ENCODE measurements at places on chromosomes 1 and 21. TPM values are rescaled to one million over a fixed set of nuclear protein-coding genes. Genes with fewer than 3 reads are reported as not detected.

DNA sequence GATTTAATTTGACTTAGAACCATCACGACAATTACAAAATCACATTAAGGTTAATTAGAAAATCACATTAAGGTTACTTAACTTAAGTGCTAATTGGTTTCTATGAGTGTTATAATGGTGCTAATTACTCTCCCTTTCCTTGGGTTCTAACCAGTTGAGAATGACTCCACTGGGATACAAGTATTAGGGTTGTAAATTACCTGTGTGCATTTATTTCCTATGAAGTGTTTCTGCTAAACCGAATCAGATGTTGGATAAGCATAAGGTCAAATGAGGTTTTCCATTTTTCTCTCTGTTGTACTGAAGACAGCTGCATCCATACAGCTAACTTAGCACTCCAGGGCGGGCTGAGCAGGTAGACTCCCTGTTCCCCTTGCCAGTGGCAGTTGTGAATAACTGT is 610.3 kb upstream of the TMPRSS15 start:
- H3K4me1 ChIP-seq: no peaks in the 10 kb centered on the region
- no peaks in the 10 kb centered on the region for H3K36me3 ChIP-seq
- no peak for DNase-seq
- H3K27me3 ChIP-seq: no peaks in the 10 kb centered on the region

DNA sequence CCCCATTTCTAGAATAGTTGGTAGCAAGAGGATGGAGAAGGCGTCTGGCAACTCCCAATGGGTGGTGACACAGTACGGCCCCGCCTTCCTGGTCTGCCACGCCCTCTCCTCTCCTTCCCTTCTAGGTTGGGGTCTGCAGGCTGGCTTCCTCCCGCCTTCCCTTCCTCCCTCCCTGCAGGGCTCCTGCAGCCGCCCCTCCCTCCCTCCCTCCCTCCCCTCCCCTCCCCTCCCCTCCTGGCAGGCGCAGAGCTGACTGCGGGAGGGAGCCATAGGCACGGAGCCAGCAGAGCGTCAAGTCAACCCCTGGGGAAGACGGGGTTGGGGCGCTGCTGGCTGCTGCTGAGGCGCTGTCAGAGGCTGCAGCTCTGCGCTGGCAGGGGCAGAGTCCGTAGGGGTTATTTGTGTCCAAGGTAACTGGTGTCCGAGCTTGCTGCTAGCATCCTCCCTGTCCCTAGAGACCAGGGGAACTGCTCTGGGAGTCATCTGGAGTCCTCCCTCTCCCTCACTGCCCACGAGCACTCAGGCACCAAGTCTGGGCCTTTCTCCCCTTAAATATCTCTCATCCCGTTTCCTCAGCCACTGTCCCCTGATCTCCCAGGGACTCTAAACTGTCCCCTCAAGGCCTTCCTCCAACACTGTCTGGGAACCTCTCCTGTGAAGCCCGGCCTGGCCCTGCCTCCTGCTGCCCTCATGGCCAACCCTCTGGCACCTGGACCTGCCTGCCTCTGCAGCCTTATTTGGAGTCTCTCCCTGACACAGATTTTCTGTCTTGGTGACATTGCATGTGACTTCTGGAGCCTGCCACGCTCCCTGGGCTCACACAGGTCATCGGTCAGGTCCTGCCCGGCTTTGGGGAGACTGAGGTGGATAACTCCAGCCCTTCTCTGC is 57.4 kb upstream of the ACOT11 start:
- peak overlapping the region; percentile 87 for H3K4me3 ChIP-seq
- H3K27me3 ChIP-seq: peaks cover 3% of the 10 kb centered on the region
- no peak overlapping the region for H3K27ac ChIP-seq

- DNase-seq: no peak
- no peak overlapping the region for H3K27ac ChIP-seq
- no peak overlapping the region for H3K4me3 ChIP-seq
- no peaks in the 10 kb centered on the region for H3K36me3 ChIP-seq
- peaks cover 3% of the 10 kb centered on the region for H3K27me3 ChIP-seq
Measured at GRCh38 chr1:166980818-166981217, 5.5 kb upstream of the ILDR2 start.

DNA sequence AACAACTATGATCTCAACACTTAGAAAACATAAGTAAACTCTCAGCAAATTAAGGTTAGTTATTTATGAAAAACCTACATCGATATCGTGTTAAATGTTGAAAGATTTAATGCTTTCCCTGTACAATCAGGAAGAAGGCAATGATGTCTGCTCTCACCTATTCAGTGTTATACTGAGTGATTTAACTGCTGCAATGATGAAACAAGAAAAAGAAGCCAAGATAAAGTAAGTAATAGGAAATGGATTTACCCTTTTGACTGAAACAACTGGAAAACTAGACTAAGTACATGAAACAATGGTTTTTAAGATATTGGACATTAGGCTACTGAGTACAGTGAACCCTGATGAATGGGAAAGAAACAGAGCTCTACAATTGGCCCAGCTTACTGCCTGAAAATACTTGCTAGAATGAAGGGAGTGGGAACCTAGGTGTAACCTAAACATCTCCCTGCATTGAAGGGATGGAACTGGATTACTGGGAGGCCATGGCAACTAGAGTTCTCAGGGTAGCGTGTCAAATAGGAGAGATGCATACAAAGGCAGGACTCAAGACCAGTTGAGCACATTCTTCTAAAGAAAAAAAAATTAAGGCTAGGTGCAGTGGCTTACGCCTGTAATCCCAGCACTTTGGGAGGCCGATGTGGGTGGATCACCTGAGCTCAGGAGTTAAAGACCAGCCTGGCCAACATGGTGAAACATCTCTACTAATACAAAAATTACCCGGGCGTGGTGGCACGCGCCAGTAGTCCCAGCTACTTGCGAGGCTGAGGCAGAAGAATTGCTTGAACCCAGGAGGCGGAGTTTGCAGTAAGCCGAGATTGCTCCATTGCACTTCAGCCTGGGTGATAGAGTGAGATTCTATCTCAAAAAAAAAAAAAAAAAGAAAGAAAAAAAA is 37.3 kb downstream of the SNRPE start:
- peaks cover 6% of the 10 kb centered on the region for H3K36me3 ChIP-seq
- no peak overlapping the region for H3K4me3 ChIP-seq
- no peak overlapping the region for H3K27ac ChIP-seq
- DNase-seq: no peak
- H3K4me1 ChIP-seq: no peaks in the 10 kb centered on the region

GRCh38 chr1:84668185-84668584 is 22.1 kb downstream of the SSX2IP start:
- peaks cover 12% of the 10 kb centered on the region for H3K4me1 ChIP-seq
- H3K36me3 ChIP-seq: peaks cover 3% of the 10 kb centered on the region
- DNase-seq: no peak
- H3K4me3 ChIP-seq: no peak overlapping the region
- no peaks in the 10 kb centered on the region for H3K27me3 ChIP-seq
- no peak overlapping the region for H3K27ac ChIP-seq

- no peaks in the 10 kb centered on the region for H3K27me3 ChIP-seq
- no peaks in the 10 kb centered on the region for H3K36me3 ChIP-seq
- no peak for DNase-seq
Measured at GRCh38 chr21:29429218-29429617, 130.5 kb downstream of the BACH1 start.

GRCh38 chr1:38487396-38487795 is 372.2 kb downstream of the RRAGC start:
- no peaks in the 10 kb centered on the region for H3K36me3 ChIP-seq
- H3K27ac ChIP-seq: no peak overlapping the region
- no peaks in the 10 kb centered on the region for H3K4me1 ChIP-seq
- H3K27me3 ChIP-seq: peaks cover 12% of the 10 kb centered on the region

- peaks cover 28% of the 10 kb centered on the region for H3K36me3 ChIP-seq
- H3K27ac ChIP-seq: peak overlapping the region; percentile 93
- DNase-seq: no peak
- no peak overlapping the region for H3K4me3 ChIP-seq
- H3K27me3 ChIP-seq: no peaks in the 10 kb centered on the region
- peaks cover 61% of the 10 kb centered on the region for H3K4me1 ChIP-seq
Measured at GRCh38 chr1:78647238-78647637, 2.4 kb upstream of the IFI44 start.

GRCh38 chr1:70745199-70745598 is 302.4 kb downstream of the PTGER3 start:
- no peak overlapping the region for H3K4me3 ChIP-seq
- H3K36me3 ChIP-seq: no peaks in the 10 kb centered on the region
- no peaks in the 10 kb centered on the region for H3K27me3 ChIP-seq
- H3K27ac ChIP-seq: no peak overlapping the region
- H3K4me1 ChIP-seq: no peaks in the 10 kb centered on the region

GRCh38 chr1:28974432-28974831 is 60.1 kb downstream of the EPB41 start:
- DNase-seq: no peak
- H3K4me1 ChIP-seq: peaks cover 85% of the 10 kb centered on the region
- H3K4me3 ChIP-seq: no peak overlapping the region
- H3K27ac ChIP-seq: peak overlapping the region; percentile 17
- H3K27me3 ChIP-seq: no peaks in the 10 kb centered on the region

GRCh38 chr1:65625528-65625927 is 167.2 kb upstream of the PDE4B start:
- H3K4me1 ChIP-seq: no peaks in the 10 kb centered on the region
- peaks cover 1% of the 10 kb centered on the region for H3K36me3 ChIP-seq
- H3K27me3 ChIP-seq: no peaks in the 10 kb centered on the region
- no peak overlapping the region for H3K27ac ChIP-seq
- H3K4me3 ChIP-seq: no peak overlapping the region
- DNase-seq: no peak

- no peaks in the 10 kb centered on the region for H3K27me3 ChIP-seq
- peaks cover 7% of the 10 kb centered on the region for H3K4me1 ChIP-seq
- DNase-seq: no peak
- no peak overlapping the region for H3K27ac ChIP-seq
- no peak overlapping the region for H3K4me3 ChIP-seq
Measured at GRCh38 chr1:67100833-67101232, 33.9 kb downstream of the C1orf141 start.

DNA sequence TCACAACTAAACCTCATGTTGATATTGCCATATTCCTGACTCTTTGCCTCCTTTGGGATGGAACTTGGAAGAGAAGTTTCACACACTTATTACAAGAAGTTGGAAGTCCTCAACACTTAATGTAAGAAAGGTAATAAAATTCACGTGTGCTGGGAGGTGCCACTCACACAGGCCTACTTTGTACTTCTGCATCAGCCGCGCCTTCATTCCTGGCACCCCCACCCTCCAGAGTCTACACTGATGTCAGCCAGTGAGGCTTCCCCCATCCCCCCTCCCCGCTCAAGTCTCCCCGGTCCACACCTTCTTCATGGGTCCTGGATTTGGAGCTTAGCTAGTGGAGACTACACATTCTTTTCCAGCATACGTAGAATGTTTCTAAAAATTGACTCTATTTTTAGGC is 24.8 kb upstream of the SLC45A1 start:
- H3K36me3 ChIP-seq: no peaks in the 10 kb centered on the region
- no peak overlapping the region for H3K4me3 ChIP-seq
- no peak overlapping the region for H3K27ac ChIP-seq
- DNase-seq: no peak

DNA sequence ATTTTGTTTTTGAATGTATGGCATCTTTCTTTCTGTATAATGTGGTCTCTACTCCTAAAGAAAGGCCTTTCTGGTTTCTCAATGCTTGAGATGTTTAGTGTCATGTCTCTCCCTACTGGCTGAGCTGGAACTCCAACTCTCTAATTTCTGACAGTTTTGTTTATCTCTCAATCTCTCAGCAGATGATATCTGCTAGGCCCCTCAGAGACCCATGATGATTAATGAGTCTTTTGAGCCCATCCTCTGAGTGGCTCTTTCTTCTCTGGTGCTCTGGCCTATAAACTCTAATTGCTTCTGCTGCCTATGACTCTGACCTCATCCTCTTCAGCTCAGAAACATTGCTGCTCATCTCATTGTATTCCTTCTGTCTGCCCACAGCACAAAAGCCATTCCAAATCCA is 46.6 kb downstream of the CRB1 start:
- no peaks in the 10 kb centered on the region for H3K4me1 ChIP-seq
- no peak overlapping the region for H3K27ac ChIP-seq
- H3K27me3 ChIP-seq: no peaks in the 10 kb centered on the region
- DNase-seq: no peak

GRCh38 chr1:94321662-94322061 is 84.3 kb upstream of the ARHGAP29 start:
- no peak overlapping the region for H3K27ac ChIP-seq
- no peaks in the 10 kb centered on the region for H3K36me3 ChIP-seq
- peaks cover 4% of the 10 kb centered on the region for H3K27me3 ChIP-seq
- no peak overlapping the region for H3K4me3 ChIP-seq
- DNase-seq: no peak
- H3K4me1 ChIP-seq: no peaks in the 10 kb centered on the region

- peak overlapping the region; percentile 95 for H3K4me3 ChIP-seq
- peaks cover 34% of the 10 kb centered on the region for H3K4me1 ChIP-seq
- peak; percentile 75 for DNase-seq
- no peaks in the 10 kb centered on the region for H3K27me3 ChIP-seq
- peak overlapping the region; percentile 90 for H3K27ac ChIP-seq
- H3K36me3 ChIP-seq: peaks cover 12% of the 10 kb centered on the region
Measured at GRCh38 chr1:167627865-167628641, 2.0 kb upstream of the RCSD1 start.

DNA sequence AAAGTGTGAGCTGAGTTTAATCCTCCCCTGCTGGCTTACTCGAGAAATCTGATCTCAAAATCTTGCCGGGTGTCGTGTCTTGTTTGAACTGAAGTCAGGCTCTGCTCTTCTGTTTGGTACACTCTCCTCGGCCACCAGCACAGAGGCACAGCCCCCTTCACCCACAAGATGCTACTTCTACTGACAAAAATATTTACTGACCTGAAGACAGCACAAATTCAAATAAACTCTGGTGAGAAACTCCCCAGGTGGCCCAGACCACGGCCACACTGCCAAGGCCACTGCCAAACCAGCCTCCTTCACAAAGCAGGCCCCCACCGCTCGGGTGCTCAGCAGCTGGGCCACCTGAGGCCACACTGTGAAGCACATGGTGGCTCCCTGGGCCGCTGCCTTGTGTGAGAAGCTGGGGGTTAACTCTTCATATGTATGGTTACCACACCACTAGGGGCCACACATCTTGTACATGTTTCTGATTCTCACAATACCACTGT is 80.6 kb downstream of the TGFBR3 start:
- H3K36me3 ChIP-seq: no peaks in the 10 kb centered on the region
- H3K4me1 ChIP-seq: peaks cover 41% of the 10 kb centered on the region
- no peak for DNase-seq

- no peaks in the 10 kb centered on the region for H3K36me3 ChIP-seq
- H3K27me3 ChIP-seq: peaks cover 10% of the 10 kb centered on the region
- no peaks in the 10 kb centered on the region for H3K4me1 ChIP-seq
- H3K4me3 ChIP-seq: no peak overlapping the region
- no peak overlapping the region for H3K27ac ChIP-seq
- DNase-seq: no peak
Measured at GRCh38 chr1:162709132-162709860, 77.0 kb downstream of the DDR2 start.

GRCh38 chr1:53576866-53577760 is 117.9 kb downstream of the DMRTB1 start:
- peaks cover 24% of the 10 kb centered on the region for H3K4me1 ChIP-seq
- no peaks in the 10 kb centered on the region for H3K36me3 ChIP-seq
- H3K27me3 ChIP-seq: no peaks in the 10 kb centered on the region
- H3K27ac ChIP-seq: no peak overlapping the region
- H3K4me3 ChIP-seq: no peak overlapping the region
- no peak for DNase-seq

GLUL gene
- total RNA-seq: 10.2 TPM

KIF2C gene
- total RNA-seq: 0.41 TPM

S100B gene
- total RNA-seq: 73.5 TPM

ATP1A4 gene
- total RNA-seq: not detected

TIE1 gene
- total RNA-seq: not detected

AKNAD1 gene
- not detected for total RNA-seq

PPFIA4 gene
- total RNA-seq: 1.4 TPM

KCNJ15 gene
- not detected for total RNA-seq

OR6N1 gene
- total RNA-seq: not detected

IVL gene
- not detected for total RNA-seq

PTPRU gene
- total RNA-seq: not detected

LCE1F gene
- not detected for total RNA-seq
